Ureter (tissue), 1 donor: ENCODE measurements at places on chromosomes 1 and 21. TPM values are rescaled to one million over a fixed set of nuclear protein-coding genes. Genes with fewer than 3 reads are reported as not detected.

Gene UBL4B
- not detected for total RNA-seq

Gene MRPL24
- 91.6 TPM for total RNA-seq

Gene ACTL8
- not detected for total RNA-seq

Gene INPP5B
- 38.1 TPM for total RNA-seq

Gene KCND3
- total RNA-seq = 6.2 TPM

Gene LDLRAD1
- not detected for total RNA-seq

Gene ZNF362
- total RNA-seq = 53.7 TPM

Gene CEPT1
- 43.3 TPM for total RNA-seq
